OCI-LY7 (cell line): ENCODE measurements at places on chromosomes 11 and 22. TPM values are rescaled to one million over a fixed set of nuclear protein-coding genes. Genes with fewer than 3 reads are reported as not detected.

The ESAM gene
- 0.49 and 0.83 TPM in 2 replicates for total RNA-seq

The SCGB1C1 gene
- not detected in 2 replicates for total RNA-seq

GRCh38 chr11:17479284-17480214 is 2.9 kb upstream of the ABCC8 start:
- DNase-seq, result no peak

The DEUP1 gene
- not detected in 2 replicates for total RNA-seq

DNA sequence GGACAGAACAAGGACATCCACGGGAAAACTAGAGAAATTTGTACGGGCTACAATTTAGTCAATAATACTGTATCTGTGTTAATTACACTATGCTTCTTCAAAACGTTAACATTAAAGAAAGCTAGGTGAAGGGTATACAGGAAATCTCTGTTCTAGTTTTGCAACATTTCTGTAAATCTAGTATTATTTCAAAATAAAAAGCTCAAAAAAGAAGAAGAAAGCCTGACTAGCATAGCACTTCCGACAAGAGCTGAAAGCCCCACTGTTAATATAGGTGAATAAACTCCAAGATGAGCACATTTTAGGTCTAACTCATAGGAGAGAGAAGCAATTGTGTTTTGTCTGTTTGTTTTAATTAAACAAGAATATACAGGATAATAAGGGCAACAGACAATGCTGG is 299.7 kb downstream of the TTC28 start:
- no peak for DNase-seq

GRCh38 chr11:41955066-41955465 is 495.6 kb upstream of the LRRC4C start:
- no peak for DNase-seq

The NOL12 gene
- 58.6 and 62.3 TPM in 2 replicates for total RNA-seq

DNA sequence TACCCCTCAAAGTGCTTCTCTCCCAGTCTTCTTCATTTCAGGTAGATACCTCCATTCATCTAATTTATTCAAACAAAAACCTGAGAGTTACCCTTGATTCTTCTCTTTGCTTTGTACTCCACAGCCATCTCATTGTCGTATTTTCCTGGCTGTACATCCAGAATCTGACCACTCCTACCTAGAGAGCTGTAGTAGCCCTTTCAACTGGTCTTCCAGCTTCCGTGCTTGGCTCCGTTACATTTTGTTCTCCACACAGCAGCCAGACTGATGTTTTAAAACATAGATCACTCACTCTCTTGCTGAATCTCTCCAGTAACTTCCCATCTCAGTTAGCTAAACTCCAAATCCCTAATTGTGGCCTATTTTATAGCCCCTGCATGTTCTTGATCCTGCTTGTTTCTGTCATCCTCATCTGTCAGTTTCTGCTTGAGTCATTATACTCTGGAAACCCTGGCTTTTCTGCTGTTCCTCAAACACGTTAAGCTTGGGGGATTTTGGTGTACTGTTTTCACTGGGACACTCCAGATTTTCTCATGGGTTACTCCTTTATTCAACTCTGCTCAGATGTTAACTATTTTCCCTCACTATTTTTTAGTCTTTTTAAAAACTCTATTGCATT is 7.4 kb downstream of the SPCS2 start:
- no peak for DNase-seq

DNA sequence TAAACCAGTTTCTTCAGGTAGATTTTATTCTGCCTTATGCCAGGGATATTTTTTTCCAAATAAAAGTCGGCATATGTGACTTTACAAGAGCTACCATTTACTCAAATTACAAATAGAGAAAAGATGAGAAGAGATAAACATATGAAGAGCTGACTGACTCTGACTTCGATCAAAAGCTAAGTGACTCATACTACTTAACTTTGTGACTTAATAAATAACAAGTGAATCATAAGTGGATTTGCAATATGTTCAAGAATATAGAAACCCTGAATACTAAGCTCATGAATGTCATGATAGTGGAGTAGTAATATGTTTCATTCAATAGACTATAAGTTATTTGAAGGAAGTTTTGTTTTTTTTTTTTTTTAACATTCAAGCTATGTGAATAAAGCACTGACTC is 130.5 kb upstream of the ANO3 start:
- no peak for DNase-seq

DNA sequence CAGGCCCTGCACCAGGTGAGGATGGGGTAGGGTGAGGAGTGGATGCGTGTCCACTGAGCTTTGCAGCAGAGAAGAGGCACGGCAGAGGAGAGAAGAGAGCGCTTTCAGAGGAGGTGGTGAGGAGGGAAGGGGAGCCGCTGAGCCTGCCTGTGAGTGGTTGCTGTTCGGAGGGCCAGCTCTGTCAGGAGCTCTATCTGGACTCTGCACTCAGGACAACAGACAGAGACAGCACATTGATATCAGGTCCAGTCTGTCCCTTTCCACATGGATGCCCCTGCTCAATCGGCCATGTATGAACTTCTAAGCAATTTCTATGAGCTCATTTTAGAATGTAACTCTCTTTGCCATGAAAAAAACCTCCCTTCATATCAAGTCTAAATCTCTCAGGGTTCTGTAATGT is 158.6 kb downstream of the KIRREL3 start:
- no peak for DNase-seq

DNA sequence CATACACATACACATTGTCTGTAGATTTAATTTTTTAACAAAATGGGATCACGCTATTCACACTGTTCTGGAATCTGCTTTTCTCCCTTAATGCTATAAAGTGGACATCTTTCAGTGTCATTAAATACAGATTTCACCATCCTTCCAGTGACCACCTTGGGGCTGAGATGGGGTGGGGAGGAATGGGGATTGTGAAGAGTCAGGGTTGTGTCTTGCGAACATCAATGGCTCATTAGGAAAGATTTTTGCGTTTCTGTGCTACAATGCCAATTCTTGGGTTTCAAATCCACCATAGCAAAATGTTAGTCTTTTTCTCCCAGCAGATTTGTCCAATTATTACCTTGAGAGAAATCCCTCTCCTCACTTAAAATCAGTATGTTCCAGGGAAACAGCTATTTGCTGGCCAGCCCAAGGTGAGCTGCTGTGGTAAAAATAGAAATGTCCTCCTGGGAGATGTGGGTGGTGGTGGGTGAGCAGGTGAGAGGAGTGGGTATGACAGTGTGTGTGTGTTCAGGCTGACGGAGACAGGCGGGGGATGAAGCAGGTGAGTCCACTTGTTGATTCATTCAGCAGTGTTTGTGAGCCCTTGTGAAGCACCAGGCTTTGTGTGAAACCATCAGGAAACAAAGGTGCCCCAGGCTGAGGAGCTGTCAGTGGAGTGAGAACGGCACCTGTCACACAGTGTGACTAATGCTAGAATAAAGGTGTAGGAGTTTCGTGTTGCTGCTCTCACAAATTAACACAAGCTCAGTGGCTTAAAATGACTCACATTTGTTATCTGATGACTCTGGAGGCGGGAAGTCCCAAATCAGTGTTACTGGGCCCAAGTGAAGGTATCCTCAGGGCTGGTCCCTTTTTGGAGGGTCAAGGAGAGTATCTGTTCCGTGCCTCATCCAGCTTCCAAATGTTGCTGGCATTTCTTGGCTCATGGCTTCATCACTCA is 1.7 kb upstream of the CBX6 start:
- DNase-seq, result no peak
